ENCODE measurements at places on chromosomes 7 and 10.
A peak's percentile ranks its signal among the peaks of the same experiment; 100 is the strongest.

DNA sequence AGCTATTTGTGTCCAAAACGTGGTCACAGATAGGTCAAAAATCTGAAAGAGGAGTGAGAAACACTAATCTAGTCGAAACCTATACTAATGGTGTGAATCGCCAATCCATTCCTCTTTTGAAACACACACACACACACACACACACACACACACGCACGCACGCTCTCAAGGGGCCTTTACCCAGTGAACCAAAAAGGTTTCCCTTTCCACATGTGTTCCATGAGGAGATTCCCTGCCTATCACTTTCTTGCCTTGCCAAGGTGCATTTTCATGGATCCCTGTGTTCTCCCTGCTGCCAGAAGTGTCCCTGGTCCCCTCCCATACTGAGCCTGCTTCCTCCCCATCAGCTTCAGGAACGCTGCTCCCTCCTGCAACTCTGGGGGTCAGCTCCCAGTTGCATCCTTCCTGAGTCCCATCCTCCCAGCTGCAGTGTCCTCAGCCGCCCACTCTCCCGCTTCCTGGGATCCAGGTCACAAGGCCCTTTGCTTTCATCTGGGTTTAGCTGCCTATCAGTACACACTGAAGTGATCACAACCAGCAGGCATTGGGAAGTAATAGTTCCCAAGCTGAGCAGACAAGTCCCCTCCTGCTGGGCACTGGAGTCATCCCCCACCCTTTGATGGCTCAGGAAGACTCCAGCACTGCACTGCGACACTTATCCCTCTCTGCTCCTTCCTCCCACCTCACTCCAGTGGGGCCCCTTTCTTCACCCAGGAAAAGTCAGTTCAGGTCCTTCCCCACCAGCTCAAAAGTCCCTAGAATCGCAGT is 49.2 kb upstream of the KCNMA1 start:
- no peak for DNase-seq

- DNase-seq, result no peak
These were observed 427.4 kb downstream of the SH2D4B start for GRCh38 chr10:80964955-80965614.

DNA sequence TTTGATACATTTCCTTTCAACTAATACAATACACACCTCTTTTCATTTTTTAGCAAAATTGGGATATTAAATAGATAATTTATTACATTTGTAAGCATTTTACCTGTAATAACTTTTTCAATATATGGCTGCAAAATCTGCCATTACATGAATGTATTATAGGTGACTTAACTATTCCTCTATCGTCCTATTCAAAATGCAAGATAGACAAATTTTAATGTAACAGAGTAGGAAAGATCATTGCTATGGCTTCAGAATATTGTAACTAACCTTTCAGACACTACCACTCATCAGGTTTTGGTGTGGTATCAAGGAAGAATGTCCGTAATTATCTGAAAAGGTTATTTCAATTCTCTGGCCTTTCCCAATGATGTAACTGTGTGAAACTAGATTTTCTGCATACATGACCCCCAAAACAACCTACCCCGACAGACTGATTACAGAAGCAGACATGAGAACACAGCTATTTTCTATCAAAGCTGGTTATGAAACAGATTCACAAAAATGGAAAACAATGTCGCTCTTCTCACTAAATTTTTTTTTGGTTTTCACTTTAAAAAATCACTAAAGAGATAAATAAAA is 211.2 kb downstream of the FAM107B start:
- no peak for DNase-seq

GRCh38 chr7:6640246-6640721 is 3.2 kb downstream of the ZNF316 start:
- peak; percentile 45 for DNase-seq

DNA sequence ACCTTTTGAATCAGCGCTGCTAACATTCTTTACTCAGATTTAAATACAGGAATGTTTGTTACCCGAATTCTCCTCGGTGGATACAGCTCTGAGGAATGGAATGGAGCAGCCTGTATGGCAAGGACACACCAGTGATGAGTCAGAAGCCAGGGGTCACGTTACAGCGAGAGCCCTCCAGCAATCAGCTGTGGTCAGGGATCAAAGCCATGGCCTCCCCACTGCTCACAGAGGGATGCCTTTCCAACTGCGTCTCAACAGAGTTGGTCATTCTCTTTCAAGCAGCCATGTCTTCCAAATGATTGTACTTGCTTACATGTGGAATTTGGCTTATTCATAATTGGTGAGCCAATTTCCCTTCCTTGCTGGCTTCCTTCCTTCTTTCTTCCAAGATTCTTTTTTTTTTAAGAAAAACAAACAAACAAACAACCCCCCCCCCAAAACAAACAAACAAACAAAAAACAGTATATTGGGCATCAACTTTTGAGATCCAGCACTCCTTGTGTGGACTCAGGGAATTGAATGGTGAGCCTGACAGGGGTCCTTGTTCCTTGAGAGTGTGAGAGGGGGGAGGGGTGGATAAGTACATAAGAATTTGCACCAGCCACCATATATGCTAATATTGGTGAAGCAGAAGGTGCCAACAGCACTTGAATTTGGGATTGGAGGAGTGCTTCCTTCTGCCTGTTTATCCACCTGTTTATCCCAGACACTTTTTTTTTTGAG is 100.2 kb downstream of the ATXN7L1 start:
- no peak for DNase-seq

DNA sequence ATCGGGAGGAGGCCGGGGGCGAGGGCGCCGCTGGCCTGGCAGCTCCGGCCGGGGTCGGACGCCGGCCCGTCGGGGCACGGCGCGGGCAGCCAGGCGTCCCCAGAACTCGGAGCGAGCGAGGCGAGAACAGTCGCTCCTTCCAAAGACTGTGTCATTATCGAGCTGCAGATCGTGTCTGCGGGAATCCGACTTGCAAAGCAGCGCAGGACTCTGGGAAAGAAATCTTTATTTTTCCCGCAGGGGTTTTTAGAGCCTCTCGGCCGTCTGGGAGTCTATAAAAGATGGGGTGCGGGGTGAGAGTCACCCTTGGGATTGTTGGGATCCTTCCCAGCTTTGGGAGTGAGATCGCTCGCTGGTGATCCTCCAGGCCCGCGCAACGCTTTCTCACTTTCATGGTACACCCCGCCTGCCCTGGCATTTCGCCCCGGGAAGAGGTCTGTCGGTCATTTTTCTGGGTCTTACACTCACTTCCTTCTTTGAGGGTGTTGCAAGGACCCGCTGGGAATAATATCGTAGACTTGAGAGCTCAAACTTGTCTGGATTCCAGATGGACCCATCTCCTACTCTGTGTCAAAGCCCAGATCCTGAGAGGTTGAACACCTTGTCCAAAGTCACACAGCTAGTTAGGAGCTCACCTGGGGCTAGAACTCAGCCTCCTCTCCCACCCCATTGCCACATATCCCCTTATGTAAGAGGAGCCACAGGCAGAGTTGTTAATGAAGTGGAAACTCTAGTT is 1.0 kb downstream of the UBTD1 start:
- DNase-seq, result no peak

DNA sequence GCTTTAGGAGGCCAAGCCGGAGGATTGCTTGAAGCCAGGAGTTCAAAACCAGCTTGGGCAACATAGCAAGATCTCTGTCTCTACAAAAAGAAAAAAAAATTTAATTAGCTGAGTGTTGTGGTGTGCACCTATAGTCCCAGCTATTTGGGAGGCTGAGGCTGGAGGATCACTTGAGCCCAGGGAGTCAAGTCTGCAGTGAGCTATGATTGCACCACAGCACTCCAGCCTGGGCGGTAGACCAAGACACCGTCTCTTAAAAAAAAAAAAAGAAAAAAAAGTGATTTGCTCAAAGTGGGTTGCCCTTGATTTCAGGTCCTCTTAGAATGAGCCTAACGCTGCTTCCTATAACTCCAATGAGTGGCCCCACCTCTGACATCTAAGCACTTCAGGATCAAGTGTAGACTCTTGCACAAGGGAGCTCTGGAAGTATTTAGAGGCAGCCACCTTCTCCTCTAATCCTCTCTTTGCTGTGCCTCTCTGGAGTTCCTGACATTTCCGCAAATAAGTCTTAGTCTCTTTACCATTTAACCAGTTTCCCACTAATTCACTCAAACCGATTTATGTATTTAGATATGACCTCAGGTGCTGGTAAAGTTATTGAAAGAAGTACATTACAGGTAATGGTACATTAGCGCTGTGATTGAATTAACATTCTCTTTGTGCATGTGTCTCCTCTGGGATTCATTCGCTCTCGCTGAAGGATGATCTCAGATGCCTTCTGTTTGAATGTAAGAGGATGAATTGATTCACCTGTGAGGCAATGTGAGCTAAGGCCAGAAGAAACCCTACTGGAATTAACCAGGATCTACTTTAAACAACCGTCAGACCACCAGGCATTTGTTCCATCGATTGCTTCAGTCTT is 60.8 kb upstream of the CELF2 start:
- DNase-seq, result no peak

GRCh38 chr10:3226960-3227744 is 54.6 kb upstream of the PITRM1 start:
- no peak for DNase-seq

DNA sequence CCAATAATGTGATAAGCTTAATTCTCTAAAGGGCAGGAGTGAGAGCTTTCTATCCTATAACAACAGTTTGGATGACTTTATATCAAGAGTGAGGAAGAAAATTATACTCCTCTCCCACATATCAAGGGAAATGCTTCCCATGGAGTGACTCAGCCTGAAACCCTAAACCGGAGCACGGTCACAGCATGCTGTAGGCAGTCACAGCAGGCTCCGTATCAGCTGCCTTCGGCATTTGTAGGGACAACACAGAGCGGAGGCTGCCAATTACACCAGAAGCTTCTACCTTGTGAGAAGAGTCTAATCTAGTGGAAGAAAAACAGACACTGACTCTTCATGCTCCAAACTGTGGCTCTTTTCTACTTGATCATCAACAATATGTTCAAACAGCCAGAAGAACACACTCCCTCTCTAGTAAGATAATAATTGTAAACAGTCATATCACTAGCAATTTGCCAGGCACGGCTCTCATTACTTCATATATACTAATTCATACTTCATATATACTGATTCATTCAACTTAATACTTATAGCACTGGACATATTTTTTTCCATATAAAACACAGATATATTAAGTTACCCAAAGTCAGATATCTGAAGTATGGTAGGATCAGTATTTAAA is 65.9 kb downstream of the DGKB start:
- DNase-seq, result no peak

- no peak for DNase-seq
These were observed 63.4 kb upstream of the POT1 start for GRCh38 chr7:124992851-124993562.

DNA sequence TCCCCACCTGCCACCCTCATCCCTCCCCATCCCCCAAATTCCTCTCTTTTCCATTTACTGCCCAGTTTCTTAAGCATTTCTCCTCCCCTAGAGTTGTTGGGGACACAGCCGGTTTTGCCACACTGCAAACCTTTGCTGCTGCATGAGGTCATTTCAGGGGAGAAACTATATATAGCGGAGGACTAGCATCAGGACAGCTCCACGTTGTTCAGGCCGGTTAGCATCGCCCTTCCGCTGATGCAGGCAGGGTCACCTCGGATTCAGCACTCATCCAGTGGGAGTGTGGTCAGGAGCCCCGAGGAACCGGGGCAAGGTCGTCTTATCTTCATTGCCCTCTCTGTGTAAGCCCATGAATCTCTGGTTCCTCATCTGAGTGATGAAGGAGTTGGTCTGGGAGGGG is 15.6 kb downstream of the UBTD1 start:
- no peak for DNase-seq

DNA sequence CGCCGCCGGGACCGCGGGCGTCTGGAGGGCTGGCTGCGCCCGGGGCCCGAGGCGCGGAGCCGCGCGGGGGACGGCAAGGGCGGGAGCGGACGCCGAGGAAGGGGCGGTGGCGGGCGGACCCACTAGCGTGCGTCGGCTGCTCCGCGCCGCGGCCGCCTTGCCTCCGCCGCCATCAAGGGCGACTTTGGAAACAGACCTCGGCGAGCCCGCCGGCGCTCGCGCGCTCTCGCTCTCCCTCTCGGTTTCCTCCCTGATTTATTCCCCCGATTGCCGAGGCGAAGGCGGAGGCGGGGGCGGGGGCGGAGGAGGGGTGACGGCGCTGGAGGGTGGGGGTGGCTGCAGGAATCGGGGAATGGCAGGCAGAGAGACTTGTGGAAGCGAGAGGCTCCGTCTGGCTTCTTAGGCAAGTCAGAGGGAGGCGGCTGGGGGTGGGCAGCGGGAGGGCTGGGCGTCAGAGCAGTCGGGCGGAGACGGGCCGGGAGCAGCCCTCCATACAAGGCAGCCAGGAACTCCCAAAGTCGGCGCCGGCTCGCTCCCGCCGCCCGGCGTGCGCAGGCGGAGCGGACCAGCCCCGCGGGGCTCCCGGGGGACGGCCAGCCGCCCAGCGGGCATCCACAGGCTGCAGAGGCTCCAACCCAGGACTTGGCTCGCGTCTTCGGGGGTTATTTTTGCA is at the start of gene CACNA2D1:
CACNA2D1 (minus strand) TSS at position 231 of the 673 bp plus-strand sequence.
- no peak for DNase-seq

GRCh38 chr10:33722067-33722466 is 387.6 kb upstream of the NRP1 start:
- no peak for DNase-seq

DNA sequence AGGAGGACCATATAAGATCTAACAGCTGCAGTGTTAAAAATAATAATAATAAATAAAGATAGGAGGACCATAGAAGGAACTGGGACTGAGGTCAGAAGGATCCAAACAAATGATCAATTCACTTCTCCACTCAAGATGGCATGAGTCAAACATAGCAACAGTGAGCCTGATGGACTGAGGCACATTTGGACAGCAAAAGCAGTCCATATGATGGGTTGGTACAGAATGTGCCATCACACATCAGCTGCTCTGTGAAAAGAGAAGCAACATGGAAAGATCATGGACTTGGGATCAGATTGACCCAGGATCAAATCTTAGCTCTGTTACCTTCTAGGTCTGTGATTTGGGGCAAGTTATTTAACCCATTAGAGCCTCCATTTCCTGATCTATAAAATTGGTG is 188.9 kb upstream of the KMT2E start:
- no peak for DNase-seq

GRCh38 chr7:44116789-44117666 is 6.3 kb downstream of the POLD2 start:
- DNase-seq, result no peak

- no peak for DNase-seq
These were observed 74.1 kb downstream of the ADD3 start for GRCh38 chr10:110081911-110082310.

- DNase-seq, result no peak
These were observed 13.7 kb upstream of the TRA2A start for GRCh38 chr7:23545493-23545892.

DNA sequence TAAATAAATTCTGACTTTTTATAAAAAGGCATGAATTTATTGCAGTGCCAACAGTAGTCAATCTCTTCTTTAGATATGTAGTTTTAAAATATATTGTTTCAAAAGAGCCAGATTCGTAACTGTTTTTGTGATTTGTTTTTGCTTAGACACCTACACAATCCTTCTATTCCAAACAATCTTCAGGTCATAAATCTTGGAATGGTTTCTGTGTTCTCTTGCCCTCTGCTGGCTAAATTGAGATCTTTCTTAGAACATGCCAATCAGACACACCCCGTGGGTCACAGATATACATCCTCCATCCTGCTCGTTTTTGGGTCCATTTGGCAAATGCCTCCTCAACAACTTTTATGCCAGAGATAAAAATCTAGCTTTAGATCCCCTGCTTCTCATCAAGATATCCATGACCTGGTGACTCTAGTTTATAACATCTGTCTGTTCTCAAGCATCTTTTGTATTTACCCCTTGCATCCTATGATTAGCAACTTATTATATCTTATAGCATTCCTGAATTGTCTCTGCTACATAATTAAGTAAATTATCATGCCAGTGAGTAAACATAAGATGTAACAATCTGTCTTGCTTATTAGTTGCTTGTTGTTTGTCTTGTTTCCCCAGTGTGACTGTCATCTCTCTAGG is 35.3 kb upstream of the IFRD1 start:
- no peak for DNase-seq

- no peak for DNase-seq
These were observed 16.0 kb downstream of the CREB3L2 start for GRCh38 chr7:137985897-137986251.

Data from activated naive CD4-positive, alpha-beta T cell treated with Interleukin-2 at 50 U/mL for 16 hours (primary cell).